AG04449 (cell line): ENCODE measurements at places on chromosomes 13 and 19.
A peak's percentile ranks its signal among the peaks of the same experiment; 100 is the strongest.

DNA sequence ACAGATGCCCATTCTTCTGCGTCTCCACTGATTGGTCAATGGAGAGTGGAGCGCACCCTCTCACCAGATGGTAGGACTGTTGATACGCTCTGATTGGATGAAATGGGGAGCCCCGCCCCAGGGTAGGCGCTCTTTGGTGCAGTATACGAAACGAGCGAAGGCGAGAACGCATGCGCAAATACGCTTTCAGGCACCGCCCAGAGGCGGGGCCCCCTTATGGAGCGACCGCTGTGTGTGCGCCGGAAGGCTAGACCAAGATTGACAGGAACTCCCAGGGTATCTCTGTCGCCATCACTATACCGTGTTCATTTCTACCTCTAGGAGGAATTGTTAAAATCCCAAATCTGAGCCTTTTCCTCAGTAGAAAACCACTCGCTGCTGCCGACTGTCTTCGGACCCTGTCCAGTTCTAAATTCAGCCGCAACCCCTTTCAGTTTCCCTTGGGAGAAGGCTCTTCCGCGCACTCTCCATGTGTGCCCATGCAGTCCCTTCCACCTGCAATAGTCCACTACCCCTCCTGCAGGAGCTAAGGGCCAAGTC lies 720 bp upstream of the HNRNPL start:
- peak; percentile 100 for DNase-seq

DNA sequence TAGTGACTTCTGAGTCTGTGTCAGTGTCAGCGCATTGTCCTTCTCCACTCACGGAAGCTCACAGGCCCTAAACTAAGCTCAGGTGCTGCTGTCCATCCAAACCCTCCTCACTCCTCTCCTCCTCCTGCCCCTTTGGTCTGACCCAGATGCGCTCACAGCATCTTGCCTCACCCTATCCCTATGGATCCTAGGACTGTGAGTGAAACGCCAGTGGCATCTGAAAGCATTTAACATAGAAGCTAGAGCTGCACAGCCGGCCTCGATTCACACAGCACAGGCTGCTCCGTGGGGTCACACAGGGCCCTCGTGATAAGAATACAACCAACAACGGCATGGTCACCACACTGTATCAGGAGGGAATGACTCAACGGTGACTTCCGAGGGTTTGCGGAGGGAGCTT lies 149.1 kb upstream of the SPACA7 start:
- no peak for DNase-seq

DNA sequence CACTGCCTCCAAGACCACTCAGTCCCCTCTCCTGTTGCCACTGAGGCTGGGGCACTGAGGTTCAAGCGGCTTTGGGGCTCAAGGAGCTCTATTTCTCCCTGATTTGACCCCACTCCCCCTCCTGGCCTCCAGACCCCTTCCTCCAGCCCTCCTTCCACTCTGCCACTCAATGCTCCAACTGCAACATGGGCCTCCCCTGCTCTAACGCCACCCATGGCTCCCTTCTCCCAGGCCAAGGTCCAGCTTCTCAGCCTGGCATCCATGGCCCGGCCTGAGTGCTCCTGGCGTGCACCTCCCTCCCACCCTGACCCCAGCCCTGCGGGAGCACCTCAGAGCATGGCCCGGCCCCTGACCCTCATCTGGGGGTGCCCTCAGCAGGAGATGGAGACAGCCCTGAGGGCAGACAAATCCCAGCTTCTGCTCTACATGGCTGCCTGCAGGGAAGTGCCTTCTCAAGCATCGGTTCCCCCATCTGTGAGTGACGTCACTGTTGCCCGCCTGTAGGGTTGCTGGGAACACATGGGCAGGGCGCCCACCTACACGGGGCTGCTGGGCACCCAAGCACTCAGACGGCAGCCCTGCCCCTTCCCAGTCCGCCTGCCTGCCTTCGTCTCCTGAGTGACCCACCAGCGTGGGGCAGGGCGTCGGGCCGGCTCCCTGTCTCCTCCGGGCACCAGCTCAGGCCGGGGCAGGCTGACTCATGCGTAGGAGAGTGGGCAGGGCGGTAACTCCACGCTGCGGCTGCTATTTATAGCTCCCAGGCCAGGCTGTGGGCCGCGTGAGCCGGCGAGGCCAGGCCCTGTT lies 1.6 kb upstream of the DIRAS1 start:
- DNase-seq: no peak

- DNase-seq: no peak
These were observed 620 bp downstream of the CRTC1 start for GRCh38 chr19:18683958-18684641.

DNA sequence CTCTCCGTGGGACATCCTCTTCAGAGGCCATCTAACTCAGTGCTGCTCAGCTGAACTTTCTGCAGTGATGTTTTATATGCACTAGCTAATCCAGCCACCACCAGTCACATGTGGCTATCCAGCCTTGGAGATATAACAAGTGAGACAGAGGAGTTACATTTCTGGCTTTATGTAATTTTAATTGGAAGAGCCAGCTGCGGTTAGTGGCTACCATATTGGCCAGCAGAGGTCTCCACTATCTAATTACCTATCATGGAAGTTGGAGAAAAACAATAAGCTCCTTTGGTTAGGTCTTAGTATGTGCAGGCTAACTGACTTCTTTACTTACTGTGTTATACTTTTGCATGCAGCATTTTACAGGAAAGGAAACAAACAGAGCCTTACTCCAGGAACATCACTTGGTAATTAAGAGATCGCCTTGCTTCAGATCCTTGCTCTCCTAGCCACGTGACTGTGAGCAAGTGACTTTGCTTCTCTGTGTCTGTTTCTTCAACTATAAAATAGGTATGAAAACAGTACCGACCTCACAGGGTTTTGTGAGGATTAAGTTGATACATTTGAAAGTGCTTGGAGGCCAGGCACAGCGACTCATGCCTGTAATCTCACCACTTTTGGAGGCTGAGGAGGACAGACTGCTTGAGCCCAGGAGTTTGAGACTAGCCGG lies 1.6 kb upstream of the KLK10 start:
- peak; percentile 5 for DNase-seq

DNA sequence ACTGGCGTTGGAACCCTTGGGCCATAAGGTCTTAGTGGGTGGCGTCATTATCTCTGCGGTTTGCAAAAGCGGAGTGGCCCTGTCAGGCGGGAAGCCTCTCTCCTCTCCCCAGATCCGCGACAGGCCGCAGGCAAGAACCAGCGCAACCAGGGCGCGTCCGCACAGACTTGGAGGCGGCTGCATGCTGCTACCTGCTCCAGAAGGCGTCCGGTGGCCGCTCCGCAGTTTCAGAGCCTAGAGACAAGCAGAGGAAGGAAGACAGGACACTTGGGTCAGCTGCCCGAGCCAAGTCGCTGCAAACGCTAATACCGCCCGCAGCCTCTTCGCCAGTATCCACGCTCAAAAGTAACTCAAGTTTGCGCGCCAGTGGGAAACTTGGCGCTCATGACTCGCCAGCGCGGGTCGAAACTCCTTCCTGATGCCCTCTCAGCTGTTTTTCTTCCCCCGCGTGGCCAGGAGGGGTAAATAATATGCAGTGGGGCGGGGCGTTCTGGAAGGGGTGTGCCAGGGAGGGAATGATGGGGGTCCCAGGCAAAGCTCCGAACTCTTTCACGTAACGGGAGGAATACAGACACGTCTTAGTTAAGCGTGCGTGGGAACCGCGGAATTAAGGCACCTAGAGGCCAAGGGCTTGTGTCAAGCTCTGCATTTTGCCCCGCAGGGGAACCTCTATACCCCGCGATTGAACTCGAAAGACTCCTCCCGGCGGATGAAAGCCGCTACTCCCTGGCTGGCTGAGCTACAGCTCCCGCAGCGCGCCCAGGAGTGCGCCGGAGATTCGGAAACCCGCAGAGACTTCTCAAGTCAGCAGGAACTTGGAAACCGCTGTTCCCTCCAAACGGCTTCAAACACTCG lies at the start of gene EDNRB:
TSS of gene EDNRB (minus strand) at position 441 of the 855 bp plus-strand sequence. CDS start at position 183, 258 bp downstream.
- DNase-seq: no peak

DNA sequence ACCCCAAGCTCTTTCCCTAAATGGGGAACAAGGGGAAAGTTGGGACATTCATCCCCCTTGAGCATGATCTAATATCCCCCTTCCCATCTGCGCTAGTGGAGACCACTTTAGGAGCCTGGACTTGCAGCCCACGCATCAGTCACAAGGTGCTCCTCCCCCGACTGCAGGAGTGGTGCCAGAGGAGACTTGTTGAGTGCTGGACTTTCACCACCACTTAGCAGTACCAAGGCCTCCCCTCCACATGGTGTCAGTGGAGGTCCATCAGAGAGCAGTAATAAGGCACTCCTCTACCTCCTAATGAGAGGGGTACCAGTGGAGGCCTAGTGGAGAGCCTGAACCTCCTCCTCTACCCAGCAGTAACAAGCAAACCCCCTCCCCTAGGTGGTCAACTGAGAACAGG lies 22.5 kb downstream of the CAB39L start:
- DNase-seq: no peak

DNA sequence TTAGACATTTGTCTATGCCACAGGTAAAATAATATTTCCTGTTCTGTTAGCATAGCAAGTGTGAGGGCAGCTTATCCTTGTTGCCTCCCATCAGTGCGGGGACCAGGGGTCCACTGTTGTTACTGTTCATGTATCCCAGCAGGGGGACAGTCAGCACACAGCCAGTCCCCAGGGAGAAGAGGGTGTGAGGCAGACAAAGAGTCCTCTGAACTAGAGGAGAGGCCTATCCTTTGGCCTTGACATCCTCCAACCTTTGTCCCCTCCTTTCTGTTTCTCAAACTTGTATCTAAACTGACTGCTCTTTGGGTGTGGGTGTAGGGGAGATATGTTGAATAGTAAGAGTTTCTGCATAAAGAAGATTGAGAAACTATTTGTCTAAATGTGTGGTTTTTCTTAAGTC lies 2.9 kb upstream of the GPR18 start:
- DNase-seq: no peak

DNA sequence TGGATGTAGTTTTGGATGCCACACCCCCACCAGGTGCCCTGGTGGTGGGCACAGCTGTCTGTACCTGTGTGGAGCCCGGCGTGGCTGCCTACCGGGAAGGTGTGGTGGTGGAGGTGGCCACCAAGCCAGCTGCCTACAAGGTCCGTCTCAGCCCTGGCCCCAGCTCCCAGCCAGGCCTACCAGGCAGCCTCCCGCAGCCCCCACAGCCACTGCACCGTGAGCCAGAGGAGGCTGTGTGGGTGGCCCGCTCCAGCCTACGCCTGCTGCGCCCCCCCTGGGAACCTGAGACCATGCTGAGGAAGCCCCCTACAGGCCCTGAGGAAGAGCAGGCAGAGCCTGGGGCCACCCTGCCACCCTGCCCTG lies 3.5 kb downstream of the CIC start:
- DNase-seq: no peak

- DNase-seq: no peak
These were observed 421.0 kb upstream of the MIR17HG start for GRCh38 chr13:90926459-90926858.

DNA sequence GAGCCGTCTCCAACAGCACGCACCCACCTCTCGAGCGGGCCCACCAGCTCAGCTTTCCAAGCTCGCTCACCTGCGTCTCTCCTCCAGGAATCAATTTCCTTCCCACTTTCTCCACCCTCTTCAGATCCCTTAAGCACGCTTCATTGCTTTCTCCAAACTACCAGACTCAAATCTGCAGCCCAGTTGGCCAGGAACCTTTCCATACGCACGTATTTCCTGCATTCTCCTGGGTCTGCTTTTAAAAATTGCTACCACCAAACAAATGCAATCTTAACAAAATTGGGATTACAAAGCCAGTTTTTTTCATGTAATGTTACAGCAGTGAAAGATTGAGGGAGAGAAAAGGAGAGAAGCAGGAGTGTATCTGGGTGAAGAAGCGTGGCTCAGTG lies 1.5 kb downstream of the ENOX1 start:
- no peak for DNase-seq

DNA sequence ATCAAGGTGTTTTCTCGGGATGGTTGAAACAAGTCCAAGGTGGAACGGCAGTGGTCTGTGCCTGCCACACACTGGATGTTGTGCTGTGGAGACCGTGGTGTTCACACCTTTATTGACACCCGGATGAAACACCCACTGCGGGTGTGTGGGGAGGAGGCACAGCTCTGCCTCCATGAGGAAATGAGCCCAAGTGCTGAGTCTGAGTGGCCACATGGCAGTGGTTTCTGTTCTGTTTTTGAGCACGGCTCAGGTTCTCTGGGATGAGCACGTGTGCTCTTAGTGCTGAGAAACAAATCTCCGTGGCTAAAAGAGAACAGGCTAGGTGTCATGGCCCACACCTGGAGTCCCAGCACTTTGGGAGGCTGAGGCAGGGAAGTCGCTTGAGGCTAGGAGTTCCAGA lies 29.5 kb downstream of the UPF1 start:
- DNase-seq: no peak

- DNase-seq: no peak
These were observed 689.0 kb upstream of the SLITRK1 start for GRCh38 chr13:84571264-84571663.
